ENCODE measurements at places on chromosomes 11 and 22.

DNA sequence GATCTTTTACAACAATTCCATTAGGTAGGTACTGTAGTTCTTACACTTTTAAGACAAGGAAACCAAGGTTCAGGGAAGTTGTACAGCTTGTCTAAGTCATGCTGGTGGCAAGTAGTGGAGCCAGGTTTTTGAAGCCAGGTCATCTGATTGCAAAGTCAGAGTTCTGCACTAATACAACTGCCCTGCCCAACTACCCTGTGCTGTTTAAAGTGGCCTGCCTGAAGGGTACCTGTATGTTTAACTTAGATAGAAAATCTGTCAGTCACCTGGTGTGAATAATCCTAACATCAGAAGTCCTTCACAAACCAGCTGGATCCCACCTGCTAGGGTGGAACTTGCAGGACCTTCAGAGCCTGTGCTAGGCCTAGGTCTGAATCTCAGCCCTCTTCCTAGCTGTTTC lies 44.2 kb downstream of the ARFGAP2 start:
- DNase-seq: no peak

DNA sequence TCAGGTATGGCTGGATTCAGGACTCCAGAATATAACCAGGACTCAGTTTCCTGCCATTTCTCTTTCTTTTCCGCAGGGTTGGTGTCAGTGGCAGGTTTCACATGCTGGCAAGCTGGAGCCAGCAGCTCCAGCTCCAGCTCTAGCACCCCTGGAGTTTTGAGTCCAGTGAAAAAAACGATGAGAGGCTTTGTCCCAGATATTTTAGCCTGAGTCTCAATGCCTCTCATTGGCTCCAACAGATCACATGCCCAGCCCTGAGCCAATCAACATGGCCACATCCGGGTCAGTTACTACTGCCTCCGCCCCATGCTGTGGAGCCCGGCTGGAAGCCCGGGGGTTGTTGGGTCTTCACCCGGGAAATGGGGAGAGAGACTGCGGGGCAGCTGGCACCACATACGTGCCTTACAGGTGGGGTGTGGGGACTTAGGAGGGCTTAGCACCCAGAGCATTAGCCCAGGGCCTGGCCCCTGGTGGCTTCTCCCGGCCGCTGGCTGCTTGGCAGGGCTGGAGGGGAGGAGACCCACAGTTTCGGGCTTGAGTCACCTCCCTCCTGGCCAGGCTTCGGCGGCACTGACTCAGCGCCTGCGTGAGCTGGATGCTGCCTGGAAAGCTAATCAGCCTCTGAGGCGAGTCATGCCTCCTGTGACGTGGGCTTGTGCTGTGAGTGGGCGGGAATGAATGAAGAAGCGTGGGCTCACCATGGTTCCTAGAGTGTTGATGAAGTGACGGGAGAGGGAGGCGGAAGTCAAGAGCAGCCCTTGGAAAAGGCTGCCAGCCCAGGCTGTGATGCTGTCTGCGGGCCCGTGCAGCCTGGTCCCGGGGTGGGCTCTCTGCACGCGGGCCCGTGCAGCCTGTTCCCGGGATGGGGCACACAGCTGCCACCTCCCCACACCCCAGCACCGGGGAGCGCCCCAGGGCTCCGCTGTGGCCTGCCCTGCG lies 15.3 kb upstream of the MRTFA start:
- DNase-seq: peak; percentile 80

DNA sequence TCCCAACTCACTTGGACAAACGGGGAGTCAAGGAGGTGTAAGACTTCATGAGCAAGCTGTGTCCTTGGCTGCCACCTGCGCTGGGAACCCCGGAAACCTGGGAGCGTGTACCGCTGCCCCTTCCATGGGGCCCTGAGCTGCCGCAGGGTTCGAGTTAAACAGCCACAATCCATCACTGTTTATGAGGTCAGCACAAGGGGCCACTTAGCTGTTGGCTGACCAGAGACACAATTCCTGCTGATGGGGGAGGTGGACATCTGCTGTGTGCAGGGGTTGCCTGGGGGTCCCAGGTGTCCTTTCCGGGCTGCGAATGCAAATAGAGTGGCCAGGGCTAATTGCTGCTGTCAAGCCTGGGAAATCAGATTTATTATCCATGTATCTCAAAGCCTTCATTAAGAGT lies 549.3 kb downstream of the BRD1 start:
- no peak for DNase-seq

DNA sequence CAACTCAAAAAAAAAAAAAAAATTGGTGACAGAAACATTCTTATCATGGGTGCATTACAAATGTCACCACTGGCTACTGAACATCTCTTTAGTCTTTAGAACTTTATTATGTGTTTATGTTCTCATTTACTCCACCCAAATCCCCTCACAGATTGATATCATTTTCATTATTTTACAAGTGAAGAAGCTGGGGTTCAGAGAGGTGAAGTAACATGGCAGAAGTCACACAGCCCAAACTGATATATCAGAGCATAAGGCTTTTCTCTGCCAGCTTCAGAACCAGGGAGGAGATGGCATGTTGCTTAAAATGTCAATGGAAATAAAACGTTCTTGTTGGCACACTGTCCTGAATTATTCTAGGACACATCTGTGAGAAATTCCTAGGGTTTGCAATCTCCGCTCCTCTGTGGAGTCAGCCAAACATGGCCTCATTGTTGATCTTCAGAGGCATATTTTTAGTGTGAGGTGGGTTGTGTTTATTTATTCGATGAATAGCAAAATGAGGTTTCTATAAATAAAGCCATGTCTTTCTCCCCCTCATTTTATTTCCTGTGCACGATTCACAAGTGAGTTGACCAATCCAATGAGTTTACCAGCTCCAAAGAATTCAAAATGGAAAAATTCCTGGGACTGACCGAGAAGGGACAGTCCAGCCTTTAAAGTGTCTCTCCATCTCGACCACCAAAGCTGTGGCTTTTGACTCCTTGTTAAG lies 72.9 kb upstream of the ANO1 start:
- DNase-seq: no peak

DNA sequence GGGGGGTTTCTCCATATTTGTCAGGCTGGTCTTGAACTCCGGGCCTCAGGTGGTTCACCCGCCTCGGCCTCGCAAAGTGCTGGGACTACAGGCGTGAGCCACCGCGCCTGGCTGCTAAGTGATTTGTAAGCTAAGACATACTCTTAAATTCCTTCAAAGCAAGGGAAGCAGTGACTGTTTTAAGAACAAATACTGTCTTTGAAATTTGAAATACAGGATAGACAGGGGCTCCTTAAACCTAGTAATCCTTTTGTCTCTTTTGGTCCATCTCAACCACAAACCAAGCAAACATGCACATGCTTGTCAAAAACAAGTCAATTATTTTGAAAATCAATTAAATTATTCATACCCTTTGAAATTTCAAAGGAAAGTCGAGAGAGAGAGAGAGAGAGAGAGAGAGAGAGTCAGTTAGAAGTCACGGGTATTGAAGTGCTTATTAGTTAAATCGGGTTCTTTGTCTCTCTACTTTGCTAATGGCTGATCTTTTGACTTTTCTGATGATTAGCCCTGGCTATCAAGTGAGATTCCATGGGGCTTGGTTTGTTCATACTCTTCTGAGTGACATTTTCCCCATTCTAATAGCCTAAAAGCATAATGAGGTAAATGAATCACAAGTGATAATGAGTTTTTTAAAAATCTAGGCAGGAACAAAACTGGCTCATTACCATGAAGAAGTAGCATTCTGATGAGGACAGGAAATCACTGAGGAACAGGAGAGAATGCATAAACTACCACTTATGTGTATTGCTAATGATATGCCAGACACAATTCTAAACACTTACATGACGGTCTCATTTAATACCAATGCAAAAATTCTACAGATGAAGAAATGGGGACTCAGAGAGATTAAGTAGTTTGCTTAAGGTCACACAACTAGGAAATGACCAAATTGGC lies 48.0 kb downstream of the MCHR1 start:
- DNase-seq: no peak

DNA sequence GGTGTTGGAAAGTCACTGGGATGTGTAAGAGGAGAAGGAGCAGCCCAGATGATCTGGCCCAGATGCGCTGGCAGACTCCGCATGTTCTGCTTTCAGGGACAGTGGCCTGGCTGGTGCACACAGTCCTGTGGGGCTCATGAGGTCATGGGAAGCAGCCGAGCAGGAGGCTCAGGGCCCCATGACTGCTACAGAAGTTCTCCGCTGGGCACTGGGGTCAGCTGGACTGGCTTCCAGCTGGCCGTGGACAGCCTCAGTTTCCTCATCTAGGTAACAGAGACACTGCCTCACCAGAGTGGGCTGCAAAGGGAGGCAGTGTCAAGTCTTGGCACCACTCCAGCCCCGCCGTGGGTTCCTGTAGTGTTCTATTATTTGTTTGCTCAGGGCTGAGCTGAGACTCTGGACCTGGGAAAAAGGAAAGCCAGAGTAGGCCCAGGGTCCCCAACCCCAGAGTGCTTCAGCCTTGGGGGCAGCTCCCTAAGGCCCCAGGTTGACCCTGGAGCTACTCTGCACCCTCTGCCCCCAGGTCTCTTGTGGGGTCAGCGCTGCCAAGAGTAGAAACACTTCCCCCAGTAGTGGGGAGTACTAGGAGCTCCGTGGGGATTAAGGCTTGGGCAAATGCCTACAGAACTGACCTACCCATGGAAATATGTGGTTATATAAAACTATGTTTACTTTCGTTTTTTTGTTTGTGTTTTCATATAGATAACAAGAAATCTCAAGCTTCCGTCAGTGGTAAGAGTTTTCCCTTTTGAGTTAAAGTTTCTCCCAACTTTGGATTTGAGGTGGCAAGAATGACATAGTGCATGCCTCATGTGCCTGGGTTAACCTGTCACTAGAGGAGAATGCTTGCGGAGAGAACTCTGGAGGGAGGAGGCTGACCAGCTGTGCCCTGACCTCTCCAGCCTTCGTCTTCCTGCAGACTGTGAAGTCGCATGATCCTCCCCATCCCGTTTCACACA lies 45.3 kb downstream of the MED15 start:
- DNase-seq: no peak

GRCh38 chr11:33742249-33742851 lies 6.1 kb upstream of the CD59 start:
- DNase-seq: no peak

DNA sequence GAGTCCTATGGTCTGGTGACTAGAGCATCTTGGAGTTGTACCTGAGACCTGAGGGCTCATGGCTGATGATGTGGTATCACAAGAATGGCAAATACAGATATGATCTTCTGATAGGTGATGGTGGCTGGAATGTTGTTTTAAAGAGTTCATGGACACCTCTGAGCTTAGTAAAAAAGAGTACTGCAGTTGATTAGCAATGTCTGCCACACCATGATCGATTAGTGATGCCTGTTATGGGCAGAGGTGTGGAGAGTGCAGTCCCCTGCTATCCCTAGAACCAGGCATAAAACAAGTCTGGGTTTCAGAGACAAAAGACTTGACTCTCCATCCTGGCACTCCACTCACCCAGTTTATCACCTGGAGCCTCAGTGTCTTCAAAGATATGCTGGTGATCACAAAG lies 1.4 kb upstream of the BATF2 start:
- DNase-seq: no peak

Measured in stimulated activated CD8-positive, alpha-beta memory T cell treated with anti-CD3 and anti-CD28 coated beads, Interleukin-7, amount 100 ng/mL, for 48 hours (primary cell).